Activated naive CD4-positive, alpha-beta T cell treated with anti-CD3 and anti-CD28 coated beads, Interleukin-2, amount 10 ng/mL, durations not matched to agents 7 days and 5 days (primary cell): ENCODE measurements at places on chromosomes 12 and 14.

- H3K27ac ChIP-seq: no peak overlapping the region
- H3K4me1 ChIP-seq: no peaks in the 10 kb centered on the region
- peak; percentile 14 for DNase-seq
- H3K4me3 ChIP-seq: no peak overlapping the region
- peaks cover 37% of the 10 kb centered on the region for H3K27me3 ChIP-seq
These were observed 11.2 kb upstream of the LBHD2 start for GRCh38 chr14:103072595-103073366.

GRCh38 chr14:20578784-20579502 lies 8.9 kb downstream of the RNASE11 start:
- no peak overlapping the region for H3K27ac ChIP-seq
- no peaks in the 10 kb centered on the region for H3K36me3 ChIP-seq
- H3K4me3 ChIP-seq: no peak overlapping the region
- no peak for DNase-seq

- H3K36me3 ChIP-seq: no peaks in the 10 kb centered on the region
- DNase-seq: no peak
- peaks cover 58% of the 10 kb centered on the region for H3K27me3 ChIP-seq
- no peak overlapping the region for H3K4me3 ChIP-seq
- no peak overlapping the region for H3K27ac ChIP-seq
These were observed 13.4 kb downstream of the KRT80 start for GRCh38 chr12:52178443-52178842.

- H3K36me3 ChIP-seq: no peaks in the 10 kb centered on the region
- H3K4me1 ChIP-seq: no peaks in the 10 kb centered on the region
These were observed 394.1 kb downstream of the BCAT1 start for GRCh38 chr12:24554612-24555295.

GRCh38 chr12:49232940-49233841 lies 31.7 kb upstream of the TUBA1C start:
- DNase-seq: no peak
- peaks cover 21% of the 10 kb centered on the region for H3K4me1 ChIP-seq
- H3K27me3 ChIP-seq: peaks cover 29% of the 10 kb centered on the region
- peak overlapping the region; percentile 53 for H3K4me3 ChIP-seq
- H3K27ac ChIP-seq: peak overlapping the region; percentile 92
- no peaks in the 10 kb centered on the region for H3K36me3 ChIP-seq

DNA sequence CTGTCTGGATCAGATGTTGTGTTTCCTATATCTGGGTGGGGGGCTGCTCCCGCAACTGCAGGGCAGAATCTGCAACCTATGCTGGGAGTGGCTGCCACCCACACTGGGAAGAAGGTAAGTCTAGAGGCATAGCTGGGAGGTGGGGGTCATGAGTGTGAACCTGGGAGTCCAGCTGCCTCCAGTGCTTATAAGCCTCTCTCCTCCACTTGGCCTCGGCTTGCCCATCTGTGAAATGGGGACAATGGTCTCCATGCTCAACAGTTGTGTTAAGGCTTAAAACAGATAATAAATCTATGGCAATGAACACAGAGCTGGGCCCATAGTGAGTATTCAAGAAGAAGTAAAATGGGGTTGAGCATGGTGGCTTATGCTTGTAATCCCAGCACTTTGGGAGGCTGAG lies 90.0 kb downstream of the RBM19 start:
- no peak for DNase-seq
- H3K27ac ChIP-seq: no peak overlapping the region
- H3K27me3 ChIP-seq: no peaks in the 10 kb centered on the region
- peaks cover 4% of the 10 kb centered on the region for H3K36me3 ChIP-seq
- H3K4me3 ChIP-seq: no peak overlapping the region

GRCh38 chr12:110355073-110355472 lies 48.4 kb downstream of the ANAPC7 start:
- peaks cover 7% of the 10 kb centered on the region for H3K36me3 ChIP-seq
- H3K27ac ChIP-seq: no peak overlapping the region
- DNase-seq: peak; percentile 55
- H3K4me1 ChIP-seq: peaks cover 25% of the 10 kb centered on the region

- peaks cover 24% of the 10 kb centered on the region for H3K27me3 ChIP-seq
- peaks cover 52% of the 10 kb centered on the region for H3K4me1 ChIP-seq
- peak; percentile 50 for DNase-seq
- H3K4me3 ChIP-seq: peak overlapping the region; percentile 98
- H3K27ac ChIP-seq: peak overlapping the region; percentile 83
- H3K36me3 ChIP-seq: peaks cover 15% of the 10 kb centered on the region
These were observed 1.1 kb downstream of the NELL2 start for GRCh38 chr12:44874981-44875416.

DNA sequence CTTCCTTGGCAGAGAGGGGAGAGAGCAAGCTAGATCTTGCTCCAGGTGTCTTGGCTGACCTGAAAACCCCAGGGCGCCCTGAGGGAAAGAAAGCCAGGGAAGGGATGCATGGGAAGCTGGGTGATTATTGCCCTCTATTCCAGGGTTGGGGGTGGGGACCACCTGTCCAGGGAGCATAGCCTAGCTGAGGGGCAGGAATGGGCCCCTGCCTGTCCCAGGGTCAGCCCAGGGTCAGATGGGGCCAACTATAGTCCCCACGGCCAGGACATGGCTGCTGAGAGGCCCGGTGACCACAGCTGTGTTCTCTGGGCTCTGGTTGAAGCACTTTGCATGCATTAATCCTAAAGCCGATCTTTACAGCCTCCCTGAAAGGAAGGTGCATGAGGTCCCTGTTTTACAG lies 30.1 kb upstream of the ZFP36L1 start:
- no peak overlapping the region for H3K27ac ChIP-seq
- DNase-seq: no peak
- H3K4me3 ChIP-seq: no peak overlapping the region
- H3K4me1 ChIP-seq: peaks cover 36% of the 10 kb centered on the region
- no peaks in the 10 kb centered on the region for H3K36me3 ChIP-seq
- H3K27me3 ChIP-seq: peaks cover under 1% of the 10 kb centered on the region

DNA sequence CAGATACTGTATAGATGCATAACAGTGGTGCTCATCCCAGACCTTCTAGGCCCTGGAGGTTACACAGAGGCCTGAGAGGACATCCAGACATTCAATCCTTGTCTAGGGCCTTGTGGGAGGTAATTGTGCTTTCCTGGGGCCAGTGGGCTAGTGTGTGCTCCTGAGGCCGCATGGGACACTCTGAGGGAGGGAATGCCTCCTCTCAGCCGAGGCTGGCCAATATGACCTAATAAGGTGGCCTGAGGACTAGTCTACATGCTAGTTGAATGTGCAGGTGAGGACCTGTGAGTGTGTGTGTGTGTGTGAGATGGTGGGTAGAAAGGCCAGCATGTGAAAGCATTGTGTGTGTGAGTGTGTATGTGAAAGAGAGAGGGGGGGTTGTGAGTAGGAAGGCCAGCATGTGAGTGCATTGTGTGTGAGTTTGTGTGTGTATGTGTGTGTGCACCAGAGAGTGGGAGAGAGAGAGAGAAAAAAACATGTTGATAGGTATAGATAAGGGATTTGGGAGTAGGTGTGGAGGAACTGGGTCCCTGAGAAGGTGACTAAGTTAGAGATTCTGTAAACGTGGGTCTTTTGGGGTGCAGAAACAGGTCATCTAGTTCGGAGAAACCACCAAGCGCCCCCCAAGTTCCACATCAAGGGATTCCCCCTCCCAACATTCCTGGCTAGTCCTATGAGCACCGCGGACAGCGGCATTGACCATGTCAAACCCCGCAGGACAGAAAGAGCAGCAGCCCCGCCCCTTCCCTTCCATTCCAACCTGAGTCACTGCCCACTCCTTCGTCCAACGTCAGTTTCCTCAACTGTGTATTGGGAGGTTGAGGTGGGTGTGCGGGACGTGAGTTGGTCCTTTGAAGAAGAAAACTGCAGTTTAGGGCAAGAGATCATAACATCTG lies 9.7 kb upstream of the KRT81 start:
- H3K4me1 ChIP-seq: peaks cover 15% of the 10 kb centered on the region
- peak; percentile 11 for DNase-seq
- H3K27me3 ChIP-seq: peaks cover 52% of the 10 kb centered on the region
- H3K36me3 ChIP-seq: no peaks in the 10 kb centered on the region

DNA sequence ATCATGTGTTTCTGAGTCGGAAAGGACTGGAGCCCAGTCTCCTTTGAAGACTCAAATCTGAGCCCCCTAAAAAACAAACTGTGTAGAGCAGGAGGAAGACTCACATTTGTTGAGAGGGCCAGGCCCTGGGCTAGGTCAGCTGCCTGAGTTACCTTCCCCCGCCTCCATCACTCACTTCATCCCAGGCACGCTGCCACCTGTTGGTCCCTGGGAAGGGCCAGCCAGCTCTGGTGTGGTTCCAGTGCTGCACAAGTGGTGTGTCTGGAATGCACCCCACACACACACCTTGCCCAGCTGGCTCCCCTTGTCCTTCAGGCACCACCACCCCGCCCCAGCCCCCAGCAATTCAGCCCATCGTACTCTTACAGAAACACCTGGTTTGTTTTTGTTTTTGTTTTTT lies 9.0 kb downstream of the MVK start:
- no peak overlapping the region for H3K27ac ChIP-seq
- no peaks in the 10 kb centered on the region for H3K27me3 ChIP-seq
- H3K36me3 ChIP-seq: peaks cover 50% of the 10 kb centered on the region
- no peaks in the 10 kb centered on the region for H3K4me1 ChIP-seq
- DNase-seq: no peak
- no peak overlapping the region for H3K4me3 ChIP-seq

- peaks cover 61% of the 10 kb centered on the region for H3K4me1 ChIP-seq
- peaks cover 15% of the 10 kb centered on the region for H3K36me3 ChIP-seq
- H3K27me3 ChIP-seq: no peaks in the 10 kb centered on the region
- H3K4me3 ChIP-seq: no peak overlapping the region
These were observed 77.7 kb downstream of the ETV6 start for GRCh38 chr12:11727133-11727664.

- H3K4me3 ChIP-seq: no peak overlapping the region
- H3K27ac ChIP-seq: peak overlapping the region; percentile 91
- peaks cover 19% of the 10 kb centered on the region for H3K4me1 ChIP-seq
- no peaks in the 10 kb centered on the region for H3K27me3 ChIP-seq
- no peaks in the 10 kb centered on the region for H3K36me3 ChIP-seq
These were observed 98.8 kb downstream of the DICER1 start for GRCh38 chr14:95058491-95058890.

- peaks cover 60% of the 10 kb centered on the region for H3K4me1 ChIP-seq
- peaks cover 59% of the 10 kb centered on the region for H3K36me3 ChIP-seq
- H3K27ac ChIP-seq: peak overlapping the region; percentile 99
- H3K4me3 ChIP-seq: peak overlapping the region; percentile 99
These were observed 696 bp downstream of the RPL36AL start for GRCh38 chr14:49619730-49620129.

DNA sequence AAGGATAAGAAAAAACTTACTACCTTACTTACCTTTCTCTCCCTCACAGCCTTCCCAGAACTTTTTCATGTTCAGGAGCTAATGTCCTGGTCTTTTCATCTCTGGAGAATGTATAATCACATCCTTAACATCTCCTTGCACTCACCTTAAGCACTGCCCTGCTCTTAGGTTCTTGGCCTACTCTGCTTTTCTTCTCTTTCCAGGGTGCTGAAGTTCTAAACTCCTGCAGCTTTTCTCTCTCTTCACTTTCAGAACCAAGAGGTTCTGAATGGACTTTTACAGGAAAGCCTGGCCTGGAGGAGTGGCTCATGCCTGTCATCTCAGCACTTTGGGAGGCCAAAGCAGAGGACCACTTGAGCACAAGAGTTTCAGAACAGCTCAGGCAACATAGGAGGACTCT lies 101.9 kb downstream of the TMTC2 start:
- no peaks in the 10 kb centered on the region for H3K36me3 ChIP-seq
- H3K4me1 ChIP-seq: no peaks in the 10 kb centered on the region
- no peaks in the 10 kb centered on the region for H3K27me3 ChIP-seq
- H3K4me3 ChIP-seq: no peak overlapping the region
- no peak for DNase-seq

DNA sequence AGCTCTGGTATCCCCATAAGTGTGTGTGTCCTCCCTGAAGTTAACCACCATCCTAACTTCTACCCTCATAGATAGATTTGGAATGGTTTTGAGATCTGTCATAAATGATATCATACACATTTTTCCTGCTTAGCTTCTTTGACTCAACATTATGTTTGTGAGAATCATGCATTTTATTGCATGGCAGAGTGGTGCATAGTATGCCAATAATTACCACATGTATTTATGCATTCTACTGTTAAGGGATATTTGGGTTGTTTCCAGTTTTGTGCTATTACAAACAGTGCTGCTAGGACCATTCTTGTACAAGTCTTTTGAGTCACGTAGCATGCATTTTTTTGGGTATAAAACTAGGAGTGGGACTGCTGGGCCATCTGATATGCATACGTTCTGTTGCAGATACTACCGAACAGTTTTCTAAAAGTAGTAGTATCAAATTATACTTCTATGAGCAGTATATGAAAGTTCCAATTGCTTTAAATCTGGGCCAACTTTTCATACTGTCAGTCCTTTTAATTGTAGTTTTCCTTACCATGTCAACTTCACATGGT lies 13.4 kb downstream of the GRIP1 start:
- H3K36me3 ChIP-seq: no peaks in the 10 kb centered on the region
- H3K4me1 ChIP-seq: no peaks in the 10 kb centered on the region
- H3K27ac ChIP-seq: no peak overlapping the region
- no peak overlapping the region for H3K4me3 ChIP-seq
- DNase-seq: no peak

GRCh38 chr12:93127582-93128331 lies 198.7 kb upstream of the EEA1 start:
- H3K36me3 ChIP-seq: no peaks in the 10 kb centered on the region
- no peak overlapping the region for H3K4me3 ChIP-seq
- no peaks in the 10 kb centered on the region for H3K4me1 ChIP-seq

DNA sequence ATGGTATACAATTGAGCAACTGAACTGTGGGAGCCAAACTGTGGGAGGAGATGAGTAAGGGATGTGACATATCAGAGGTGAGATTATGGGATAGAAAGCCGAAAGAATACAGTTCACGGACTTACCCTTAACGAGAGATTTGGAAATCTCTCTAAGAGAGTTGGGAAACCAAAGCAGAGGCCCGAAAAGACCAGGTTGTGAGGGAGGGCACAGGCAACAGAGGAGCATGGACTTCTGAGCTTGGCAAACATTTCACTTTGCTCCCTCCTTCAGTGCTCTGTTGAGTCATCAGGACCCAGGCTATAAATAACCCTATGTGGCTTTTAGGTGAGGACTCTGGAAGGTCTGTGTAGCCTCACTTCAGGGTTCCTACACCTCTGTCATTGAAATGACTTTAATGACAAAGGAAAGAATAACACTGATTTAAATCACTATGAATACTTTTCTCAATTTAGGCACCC lies 120.6 kb downstream of the TGFB3 start:
- DNase-seq: no peak
- no peaks in the 10 kb centered on the region for H3K27me3 ChIP-seq
- peaks cover 2% of the 10 kb centered on the region for H3K4me1 ChIP-seq

GRCh38 chr12:116495260-116495659 lies 63.9 kb upstream of the MAP1LC3B2 start:
- H3K27ac ChIP-seq: no peak overlapping the region
- no peaks in the 10 kb centered on the region for H3K4me1 ChIP-seq
- no peaks in the 10 kb centered on the region for H3K36me3 ChIP-seq
- H3K4me3 ChIP-seq: no peak overlapping the region
- H3K27me3 ChIP-seq: peaks cover 7% of the 10 kb centered on the region

DNA sequence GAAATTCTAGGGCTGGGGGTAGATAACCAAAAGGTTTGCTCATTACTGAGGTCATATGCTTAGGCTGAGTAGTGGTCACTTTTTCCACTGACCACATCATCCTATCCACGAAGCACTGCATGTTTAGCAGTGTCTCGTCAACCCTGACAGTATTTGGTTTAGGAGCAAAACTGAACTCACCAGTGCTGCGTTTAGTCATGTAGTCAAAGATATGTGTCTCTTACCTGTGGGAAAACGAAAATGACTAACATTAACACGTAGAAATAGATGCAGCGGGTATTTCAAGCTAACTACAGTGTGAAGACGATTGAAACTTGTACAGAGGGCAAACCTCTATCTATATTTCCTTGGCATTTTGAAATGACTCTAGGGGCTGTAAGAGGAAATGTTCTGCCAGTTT lies 34.6 kb downstream of the MTHFD1 start:
- no peak for DNase-seq
- H3K4me1 ChIP-seq: no peaks in the 10 kb centered on the region
- H3K4me3 ChIP-seq: no peak overlapping the region
- peaks cover 53% of the 10 kb centered on the region for H3K36me3 ChIP-seq
- no peak overlapping the region for H3K27ac ChIP-seq
